Brain microvascular endothelial cell (primary cell): ENCODE measurements at places on chromosomes 3 and 15.

GRCh38 chr3:189195302-189195701 lies 23.5 kb downstream of the TPRG1 start:
- DNase-seq: no peak

DNA sequence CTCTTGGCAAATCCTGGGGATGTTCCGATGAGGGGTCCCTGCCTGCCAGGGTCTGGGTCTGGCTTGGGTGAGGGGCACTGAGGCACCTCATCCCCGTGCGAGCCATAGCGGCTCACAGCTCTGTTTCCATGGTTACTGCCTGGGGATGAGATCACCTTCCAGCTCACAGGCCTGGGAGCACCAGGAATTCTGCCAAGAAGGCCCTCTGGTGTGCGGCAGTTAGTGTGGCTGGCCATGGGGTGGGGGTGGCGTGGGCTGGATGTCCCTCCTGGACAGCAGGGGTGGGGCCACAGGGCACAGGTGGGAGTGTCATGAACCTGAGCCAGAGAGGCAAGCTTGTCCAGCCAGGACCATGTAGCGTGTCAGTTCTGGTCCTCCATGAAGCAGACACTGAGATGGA lies 22.1 kb upstream of the PRR23E start:
- peak; percentile 37 for DNase-seq

- DNase-seq: peak; percentile 26
These were observed 15.4 kb downstream of the NR2C2 start for GRCh38 chr3:14962762-14963161.

GRCh38 chr15:34301058-34301457 lies 36.5 kb downstream of the SLC12A6 start:
- DNase-seq: no peak

DNA sequence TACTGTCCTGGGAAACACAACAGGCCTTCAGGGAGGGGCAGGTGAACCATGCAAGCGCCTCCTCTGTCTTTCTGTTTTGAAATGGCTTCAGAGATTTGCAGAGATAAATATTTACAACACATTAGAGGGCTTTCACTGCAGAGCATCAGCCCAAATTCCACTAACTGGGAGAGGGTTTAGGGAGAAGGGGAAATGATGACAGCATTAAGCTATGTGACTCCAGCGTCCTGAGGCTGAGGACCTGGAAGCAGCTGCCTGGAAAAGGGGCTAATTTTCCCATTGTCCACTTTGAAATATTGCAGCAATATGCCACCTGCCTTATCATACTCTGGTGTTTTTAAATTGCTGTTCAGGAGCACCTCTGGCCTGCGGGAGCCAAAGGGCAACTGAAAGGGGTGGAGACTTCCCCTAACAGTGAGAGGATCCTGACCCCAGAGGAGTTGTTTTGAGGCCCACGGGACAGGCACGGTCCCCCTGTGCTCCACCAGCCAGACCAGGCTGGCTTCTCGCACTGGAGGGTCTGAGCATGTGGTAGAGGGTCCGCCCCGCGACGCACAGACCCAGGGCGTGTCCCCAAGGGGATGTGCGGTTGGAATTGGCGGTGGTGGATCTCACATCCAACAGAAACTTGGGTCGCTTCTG lies 110.6 kb downstream of the XXYLT1 start:
- DNase-seq: no peak

DNA sequence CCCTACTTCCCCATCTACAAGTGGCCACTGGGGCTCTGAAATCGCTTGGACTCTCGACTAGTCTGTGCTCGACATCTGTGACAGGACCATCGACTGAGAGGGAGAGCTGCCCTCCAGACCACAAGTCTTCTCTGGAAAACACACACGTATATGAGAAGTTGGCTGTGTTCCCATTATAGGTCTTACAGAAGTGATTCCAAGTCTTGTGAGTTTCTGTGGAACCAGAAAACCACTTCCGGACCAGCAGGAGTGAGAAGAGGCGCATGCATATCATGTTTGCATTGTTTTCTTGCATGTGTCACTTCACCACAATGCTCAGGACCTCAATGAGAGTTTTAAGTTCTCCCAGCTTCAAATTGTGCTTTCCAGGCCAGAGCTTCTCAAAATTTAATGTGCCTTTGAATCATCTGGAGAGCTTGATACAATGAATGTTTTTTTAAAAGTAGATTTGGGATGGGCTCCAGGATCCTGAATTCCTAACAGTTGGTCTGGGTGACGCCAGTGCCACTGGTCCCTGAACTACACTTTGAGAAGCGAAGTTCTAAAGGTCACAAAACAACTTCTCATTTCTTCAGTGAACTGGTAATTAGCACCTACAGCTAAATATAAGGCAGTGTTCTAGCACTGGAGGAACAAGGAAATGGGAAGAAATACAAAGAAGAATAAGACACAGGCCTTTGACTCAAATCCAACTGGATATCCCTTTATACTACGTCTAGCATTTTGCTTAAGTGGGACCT lies 15.7 kb downstream of the LIPC start:
- DNase-seq: peak; percentile 94

DNA sequence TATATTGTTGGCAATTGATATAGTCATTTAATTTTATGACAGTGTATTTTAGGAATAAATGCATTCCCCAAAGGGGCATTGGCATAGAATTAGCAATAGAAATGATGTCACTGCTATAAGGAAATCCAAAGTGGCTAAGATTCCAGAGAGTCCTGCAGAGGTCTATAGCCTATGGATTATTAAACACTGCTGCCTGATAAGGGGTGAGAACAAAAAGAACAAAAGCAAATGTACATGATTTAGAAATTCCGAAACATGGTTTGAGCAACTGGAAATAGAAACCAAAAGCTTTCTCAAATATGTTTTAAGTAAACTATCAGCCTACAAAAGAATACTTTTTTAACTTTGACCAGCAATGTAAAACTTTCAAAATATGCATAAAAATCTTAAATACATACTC lies 280.1 kb upstream of the RASGRP1 start:
- no peak for DNase-seq

GRCh38 chr3:189272500-189273119 lies 100.8 kb downstream of the TPRG1 start:
- no peak for DNase-seq

- DNase-seq: no peak
These were observed 67.6 kb upstream of the NTRK3 start for GRCh38 chr15:88323976-88324740.

DNA sequence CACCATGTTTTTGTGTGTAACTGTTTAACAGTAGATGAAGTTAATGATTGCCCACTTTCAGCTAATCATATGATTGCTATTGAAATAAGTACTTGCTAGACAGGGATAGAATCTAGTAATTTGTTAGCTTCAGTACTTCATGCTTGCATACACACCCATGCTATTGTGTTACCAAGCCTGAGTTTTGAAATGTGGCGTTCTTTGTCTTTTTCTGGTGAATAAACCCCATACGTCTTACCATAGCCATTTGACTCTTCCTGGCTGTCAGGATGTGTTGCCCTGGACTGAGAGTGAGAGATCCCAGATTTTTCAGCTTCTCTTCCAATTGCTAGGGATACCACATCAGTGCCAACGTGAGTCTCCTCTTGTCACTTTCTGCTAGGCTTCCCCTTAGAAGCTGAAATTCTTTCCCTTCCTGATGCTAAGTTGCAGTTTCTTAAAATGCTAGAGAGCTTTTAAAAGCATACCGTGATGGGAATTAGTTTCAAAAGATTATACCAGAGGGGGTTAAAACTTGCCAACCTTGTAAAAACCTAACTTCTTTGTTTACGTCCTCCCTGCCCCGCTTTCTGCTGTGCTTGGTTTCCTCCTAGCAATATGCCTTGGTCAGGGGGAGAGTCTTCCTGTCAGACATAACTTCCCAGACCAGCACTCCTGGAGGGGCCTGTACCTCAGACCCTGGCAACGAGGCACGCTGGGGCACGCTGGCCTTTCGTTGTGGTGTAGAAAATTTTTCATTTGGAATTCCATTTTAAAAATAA lies 62.9 kb upstream of the ULK4 start:
- no peak for DNase-seq

DNA sequence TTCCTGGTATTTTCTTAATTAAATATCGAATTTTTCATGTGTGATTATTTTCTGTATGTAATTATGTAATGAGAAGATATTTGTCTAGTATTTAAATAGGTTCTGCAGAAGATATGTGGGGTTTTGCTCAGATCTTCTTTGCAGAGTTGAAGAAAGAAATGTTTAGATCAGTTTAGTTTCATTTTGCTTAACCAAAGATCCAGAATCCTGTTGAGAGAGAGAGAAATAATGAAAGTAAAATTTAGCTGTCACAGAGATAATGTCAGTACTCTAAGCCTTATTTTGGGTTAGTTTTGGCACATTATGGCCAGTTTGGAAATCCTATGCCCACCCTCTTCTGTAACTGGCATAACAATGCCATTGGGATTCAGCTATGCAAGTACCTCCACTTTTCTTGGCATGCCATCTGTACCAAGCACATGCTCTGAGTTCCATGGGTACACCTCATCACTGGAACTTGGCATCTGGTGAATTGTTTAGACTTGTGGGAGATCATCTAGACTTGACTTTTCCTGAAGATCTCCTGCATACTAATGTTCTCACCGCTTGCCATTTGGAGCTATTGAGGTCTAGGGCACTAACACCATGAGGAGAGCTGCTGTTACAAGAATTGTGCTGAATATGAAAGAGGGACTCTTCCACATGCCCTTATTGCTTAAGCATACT lies 30.9 kb downstream of the PLSCR1 start:
- no peak for DNase-seq

DNA sequence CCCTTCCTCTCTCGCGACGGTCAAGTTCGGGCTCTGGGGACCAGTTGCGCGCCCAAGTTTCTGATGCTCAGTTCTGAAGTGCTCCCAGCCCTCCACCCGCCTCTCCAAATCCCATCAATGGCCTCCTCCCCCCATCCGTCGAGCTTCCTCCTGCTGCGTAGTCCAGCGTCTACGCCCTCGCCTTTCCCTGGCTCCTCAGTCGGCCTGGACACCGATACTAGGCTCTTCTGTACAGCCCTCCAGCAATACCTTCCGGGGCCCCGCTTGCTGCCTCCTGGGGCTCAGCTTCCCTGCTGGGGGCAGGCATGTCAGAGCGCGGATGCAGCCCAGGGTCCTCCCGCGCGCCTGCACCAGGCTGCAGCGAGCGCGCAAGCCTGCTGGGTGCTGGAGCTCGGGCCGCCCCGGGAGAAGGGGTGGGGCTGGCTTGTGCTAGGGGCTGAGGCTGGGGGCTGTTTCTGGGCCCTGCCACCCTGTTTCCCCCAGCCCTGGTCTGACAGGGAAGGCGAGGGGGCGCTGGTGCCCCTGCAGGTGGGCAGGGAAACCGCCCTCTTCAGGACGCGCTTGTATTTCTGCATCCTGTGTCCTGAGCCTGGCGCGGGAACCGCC lies 353.3 kb upstream of the SUCLG2 start:
- DNase-seq: no peak

- DNase-seq: peak; percentile 34
These were observed 23.5 kb downstream of the MAGEF1 start for GRCh38 chr3:184688251-184688881.

- no peak for DNase-seq
These were observed 183.5 kb upstream of the NSMCE3 start for GRCh38 chr15:29452881-29453731.

GRCh38 chr3:34056181-34056910 lies 257.9 kb downstream of the PDCD6IP start:
- DNase-seq: no peak

DNA sequence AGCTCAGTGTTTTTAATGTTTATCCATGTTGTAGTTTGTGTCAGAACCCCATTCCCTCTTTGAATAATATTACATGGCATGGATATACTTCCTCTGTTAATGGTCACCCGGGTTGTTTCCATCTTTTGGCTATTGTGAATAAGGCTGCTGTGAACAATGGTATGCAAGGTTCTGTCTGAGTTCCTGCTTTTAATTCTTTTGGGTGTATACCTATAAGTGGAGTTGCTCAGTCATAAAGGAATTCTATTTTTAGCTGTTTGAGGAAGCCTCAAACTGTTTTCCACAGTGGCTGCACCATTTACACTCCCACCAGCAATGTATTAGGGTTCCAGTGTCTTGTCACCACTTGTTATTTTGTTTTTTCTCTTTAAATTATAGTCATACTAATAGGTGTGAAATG lies 99.6 kb downstream of the SLC25A26 start:
- no peak for DNase-seq

- no peak for DNase-seq
These were observed 1.9 kb upstream of the ALS2CL start for GRCh38 chr3:46695177-46695961.

DNA sequence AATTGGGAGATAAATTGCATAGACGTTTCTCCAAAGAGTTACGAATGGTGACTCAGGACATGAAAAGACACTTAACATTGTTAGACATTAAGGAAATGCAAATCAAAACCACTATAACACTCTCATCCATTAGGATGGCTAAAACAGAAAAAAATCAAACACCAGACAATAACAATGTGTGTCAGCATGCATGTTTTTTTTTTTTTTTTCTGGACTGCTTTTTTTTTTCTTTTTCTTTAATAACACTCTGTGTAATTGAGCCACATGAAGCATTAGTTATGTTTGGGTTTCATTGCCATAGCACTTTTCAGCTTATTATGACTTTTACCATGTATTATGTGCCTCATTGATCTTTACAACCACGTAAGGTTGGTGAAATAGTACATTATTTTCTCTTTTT lies 95.0 kb downstream of the NFKBIZ start:
- no peak for DNase-seq

- no peak for DNase-seq
These were observed 6.7 kb upstream of the SRP14 start for GRCh38 chr15:40045572-40046217.

- DNase-seq: no peak
These were observed 45.3 kb upstream of the MAP3K13 start for GRCh38 chr3:185317674-185318073.

GRCh38 chr15:80852676-80853075 lies 73.5 kb downstream of the CEMIP start:
- no peak for DNase-seq

DNA sequence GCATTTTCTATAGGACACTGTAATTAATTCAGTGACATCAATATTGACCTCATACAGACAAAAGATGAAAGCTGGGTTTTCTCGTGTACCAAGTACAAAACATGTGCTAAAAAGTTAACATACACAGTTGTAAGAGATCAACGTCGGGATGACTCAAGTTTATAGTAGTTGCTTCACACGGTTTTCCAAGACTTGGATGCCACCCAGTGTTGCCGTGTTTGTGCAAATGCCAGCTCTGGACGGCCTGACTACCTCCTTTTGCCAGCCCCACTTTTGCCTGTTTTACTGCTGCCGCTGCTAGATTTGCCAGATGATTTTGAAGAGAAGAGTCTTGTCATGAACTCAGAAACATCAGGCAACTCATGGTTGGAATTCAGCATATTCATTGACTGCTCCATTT lies 17.6 kb downstream of the EMC7 start:
- DNase-seq: no peak

DNA sequence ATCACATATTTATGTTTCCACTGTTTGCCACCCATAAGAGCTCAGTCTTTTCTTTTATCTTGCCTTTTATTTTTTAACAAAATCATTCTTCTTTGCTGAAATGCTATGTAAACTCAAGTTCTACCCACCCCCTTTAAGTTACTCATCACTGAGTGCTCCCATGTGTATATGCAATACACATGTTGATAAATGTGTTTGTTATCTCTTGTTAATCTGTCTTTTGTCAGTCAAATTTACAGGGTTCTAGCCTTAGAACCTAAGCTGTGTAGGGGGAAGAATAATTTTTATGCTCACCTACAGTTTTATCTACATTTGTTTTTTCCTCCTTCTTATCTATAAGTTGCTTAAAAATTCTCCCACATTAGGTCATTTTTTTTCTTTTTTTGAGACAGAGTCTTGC lies 1195.9 kb downstream of the ROBO2 start:
- DNase-seq: no peak

GRCh38 chr15:94937242-94937641 lies 705.9 kb downstream of the MCTP2 start:
- no peak for DNase-seq

GRCh38 chr15:62059816-62060112 lies 483 bp downstream of the VPS13C start:
- peak; percentile 48 for DNase-seq

- no peak for DNase-seq
These were observed 94.9 kb downstream of the LRRK1 start for GRCh38 chr15:101013769-101014675.
